Activated T-helper 9 cell treated with anti-CD3 and anti-CD28 coated beads, Interleukin-2, amount 50 U/mL, for 16 hours (primary cell): ENCODE measurements at places on chromosomes 16 and 17.

DNA sequence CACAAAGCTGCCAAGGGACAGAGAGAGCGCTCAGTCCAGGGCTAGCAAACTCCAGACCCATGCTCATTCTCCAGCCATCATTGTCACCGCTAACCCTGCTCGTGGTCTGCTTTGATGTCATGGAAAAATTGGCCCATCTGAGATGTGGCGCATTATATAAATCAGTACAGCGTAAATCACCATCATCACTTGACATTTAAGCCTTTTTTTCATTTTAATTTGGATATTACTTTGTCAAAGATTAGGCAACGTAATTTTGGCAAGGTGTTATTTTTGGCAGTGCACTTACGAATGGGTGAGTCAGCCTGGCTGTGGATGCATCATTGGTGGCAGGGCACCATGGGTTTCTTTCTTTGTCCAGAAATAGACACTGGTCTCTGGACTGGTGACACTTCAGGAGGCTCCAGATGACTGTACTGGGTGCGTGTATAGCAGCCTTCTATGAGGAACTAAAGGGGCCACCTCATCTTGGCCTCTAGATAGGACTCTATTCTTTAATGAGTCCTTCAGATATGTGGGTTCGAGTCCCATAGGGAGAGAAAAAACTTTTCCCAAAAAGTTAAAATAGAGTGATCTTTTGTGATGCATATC, 166.3 kb downstream of the MSI2 start:
- no peak for DNase-seq

DNA sequence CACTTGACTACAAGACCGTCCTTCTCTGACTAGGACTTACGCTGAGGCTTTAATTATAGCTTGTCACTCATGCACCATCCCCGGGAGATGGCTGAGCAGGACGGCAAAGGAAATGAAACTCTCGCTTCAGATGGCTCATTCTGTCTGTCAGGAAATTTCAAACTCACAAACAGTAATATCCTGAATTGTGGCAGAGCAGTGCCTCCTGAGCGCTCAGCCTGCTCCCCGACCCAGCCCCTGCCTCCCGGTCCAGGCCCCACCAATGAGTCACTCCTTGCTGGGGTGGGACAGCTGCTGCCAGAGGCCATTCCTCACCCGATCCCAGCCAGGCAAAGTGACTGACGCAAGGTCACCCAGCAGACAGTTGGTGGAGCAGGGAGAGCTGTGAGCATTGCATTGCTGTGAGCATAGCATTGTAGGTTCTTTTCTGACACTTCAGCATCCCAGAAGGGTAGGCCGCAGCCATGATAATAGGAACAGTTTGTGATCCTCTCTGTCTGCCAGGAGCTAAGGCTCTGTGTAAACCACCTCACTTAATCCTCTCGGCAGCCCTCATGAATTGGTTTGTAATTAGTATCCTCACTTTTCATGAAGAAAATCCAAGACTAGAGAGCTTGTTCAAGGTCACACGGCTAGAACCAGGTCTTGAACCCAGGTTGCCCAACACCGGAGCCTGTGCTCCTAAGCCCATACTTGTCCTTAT, 20.9 kb downstream of the CCDC182 start:
- no peak for DNase-seq

- DNase-seq: no peak
Measured at GRCh38 chr16:23104032-23104955, 45.0 kb downstream of the USP31 start.

DNA sequence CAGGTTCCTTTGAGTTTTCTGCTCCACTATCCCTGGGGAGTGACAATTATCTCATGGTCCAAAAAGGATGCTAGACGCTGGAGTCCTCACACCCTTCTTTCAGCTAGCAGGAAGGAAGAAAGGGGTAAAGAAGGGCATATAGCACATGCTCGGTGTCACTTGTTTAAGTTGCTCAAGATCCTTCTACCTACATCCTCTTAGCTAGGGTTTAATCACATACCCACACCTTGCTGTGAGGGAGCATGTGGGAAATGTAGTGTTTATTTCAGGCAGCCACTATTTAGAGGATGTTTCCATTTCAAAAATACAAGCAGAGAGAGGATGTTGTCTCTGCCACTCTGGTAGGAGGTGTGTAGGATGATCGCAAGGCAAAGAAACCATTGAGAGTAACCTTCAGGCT, 4.5 kb downstream of the PRKCB start:
- no peak for DNase-seq

DNA sequence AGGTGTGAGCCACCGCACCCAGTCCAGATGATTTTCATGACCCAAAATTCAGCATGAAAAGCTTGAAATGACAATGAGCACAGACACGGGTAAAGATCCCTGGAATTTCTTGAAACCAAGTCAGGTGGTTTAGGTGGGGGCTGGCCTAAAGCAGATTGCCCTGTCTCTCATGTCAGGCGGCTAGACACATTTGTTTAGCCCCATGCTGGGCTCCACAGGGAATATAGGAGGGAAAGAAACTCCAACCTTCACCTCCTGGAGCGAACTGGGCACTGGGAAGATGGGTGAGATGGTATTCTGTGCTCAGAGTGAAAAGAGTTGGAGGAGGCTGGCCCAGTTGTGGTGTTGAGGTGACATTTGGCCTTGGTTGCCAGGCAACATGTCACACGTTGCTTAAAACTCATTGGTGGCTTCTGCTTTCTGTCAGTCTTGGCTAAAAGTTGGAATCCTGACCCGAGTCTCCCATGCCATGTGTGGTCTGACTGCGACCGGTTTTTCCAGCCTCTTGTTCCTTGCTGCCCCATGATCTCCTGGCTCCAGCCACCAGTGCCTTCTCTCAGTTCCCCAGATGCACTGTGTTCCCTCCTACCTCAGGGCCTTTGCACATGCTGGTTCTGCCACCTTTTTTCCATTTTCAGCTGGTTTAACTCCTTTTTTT, 113.7 kb downstream of the ABCC6 start:
- no peak for DNase-seq

GRCh38 chr17:37744633-37744927, 279 bp downstream of the HNF1B start:
- no peak for DNase-seq

DNA sequence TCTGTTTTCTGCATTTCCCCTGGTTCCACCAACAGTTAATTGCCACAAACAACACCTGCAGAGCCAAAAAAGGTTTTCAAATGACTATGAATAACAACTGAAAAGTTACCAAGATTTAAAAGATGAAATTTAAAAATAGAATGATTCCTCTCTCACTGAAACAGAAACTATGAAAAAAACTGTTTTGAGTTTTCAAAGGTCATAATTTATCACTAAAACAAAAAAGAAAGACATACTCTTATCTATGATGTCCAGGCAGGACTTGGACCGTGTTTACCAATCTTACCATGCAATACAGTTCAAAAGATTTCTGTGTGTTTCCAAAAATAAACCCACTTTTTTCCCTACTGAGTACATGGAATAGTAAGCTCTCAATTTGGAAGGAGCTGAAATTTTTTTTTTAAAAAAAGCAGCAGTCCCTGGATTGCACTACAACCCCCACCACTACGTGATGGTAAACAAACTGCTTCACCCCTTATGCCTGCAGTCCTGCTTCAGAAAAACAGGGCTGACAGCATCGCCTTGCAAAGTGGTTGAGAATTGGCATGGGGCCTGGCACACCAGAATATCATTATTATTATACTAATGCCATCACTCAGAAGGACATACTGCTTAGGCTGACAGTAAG, 8.5 kb downstream of the TXNDC11 start:
- DNase-seq: no peak

GRCh38 chr17:57356153-57356718, 99.9 kb downstream of the MSI2 start:
- no peak for DNase-seq

- no peak for DNase-seq
Measured at GRCh38 chr17:28807925-28808634, 34.5 kb downstream of the FAM222B start.
